ENCODE measurements at places on chromosomes 6 and 20.
A peak's percentile ranks its signal among the peaks of the same experiment; 100 is the strongest.

- DNase-seq: no peak
Observed at GRCh38 chr6:98324446-98324845, 509.9 kb upstream of the POU3F2 start.

DNA sequence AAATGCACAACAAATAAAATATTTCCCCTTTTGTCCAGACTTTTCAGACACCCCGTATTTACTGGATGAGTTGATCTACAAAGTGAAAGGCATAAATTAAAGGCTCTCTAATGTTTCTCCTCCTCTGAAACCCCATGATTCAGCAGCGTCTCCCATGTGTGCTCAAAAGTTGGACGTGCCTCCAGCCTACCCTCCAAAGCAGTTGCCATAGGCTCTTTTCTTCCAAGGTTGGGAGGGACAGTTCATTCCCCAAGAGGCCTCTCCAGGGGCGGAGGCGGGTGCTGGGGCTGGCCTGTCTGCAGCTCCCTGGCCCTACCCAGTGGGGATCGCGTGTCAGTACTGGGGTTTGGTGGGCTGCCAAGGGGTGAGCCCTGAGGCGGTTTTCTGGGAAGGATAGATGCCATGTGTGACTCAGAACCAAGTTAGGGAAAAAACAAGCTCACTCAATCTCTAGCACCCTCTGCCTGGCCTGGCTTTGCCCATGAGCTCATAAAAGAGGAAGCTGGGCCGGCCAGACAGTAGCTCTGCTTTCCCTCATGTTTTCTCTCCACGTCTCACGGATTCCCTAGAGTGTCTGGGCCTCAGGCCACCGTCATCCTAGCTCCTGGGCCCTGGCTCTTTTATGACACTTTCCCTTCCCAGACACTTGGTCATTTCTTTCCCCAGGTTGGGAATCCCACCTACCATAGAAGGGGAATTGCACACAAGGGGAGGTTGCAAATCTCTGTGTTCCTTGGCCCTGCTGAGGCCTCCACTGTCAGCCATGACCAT lies 8.0 kb upstream of the IER3 start:
- no peak for DNase-seq

DNA sequence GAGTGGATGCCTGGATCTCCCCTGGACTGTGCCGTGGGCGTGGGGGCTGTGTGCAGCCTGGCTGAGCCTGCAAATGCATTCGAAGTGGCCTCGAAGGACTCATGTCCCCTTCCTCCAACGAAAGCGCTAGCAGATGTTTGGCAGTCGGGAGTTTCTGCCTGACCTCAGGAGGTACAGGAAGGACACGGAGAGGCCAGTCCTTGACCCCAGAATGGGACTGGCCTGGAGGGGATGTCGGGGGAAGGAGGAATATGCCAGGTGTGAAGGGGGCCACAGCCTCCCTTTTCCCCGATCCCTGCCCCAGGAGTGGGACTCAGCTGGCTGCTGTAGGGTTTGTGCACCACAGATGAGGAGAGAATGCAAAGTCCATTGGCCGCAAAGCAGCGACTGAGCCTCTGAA lies 45.6 kb downstream of the APCDD1L start:
- DNase-seq: no peak

GRCh38 chr20:1722513-1723050 lies 65.0 kb upstream of the SIRPG start:
- no peak for DNase-seq

- no peak for DNase-seq
Observed at GRCh38 chr6:169156108-169156792, 97.4 kb downstream of the THBS2 start.

- DNase-seq: no peak
Observed at GRCh38 chr6:35170166-35170565, 29.0 kb upstream of the TCP11 start.

DNA sequence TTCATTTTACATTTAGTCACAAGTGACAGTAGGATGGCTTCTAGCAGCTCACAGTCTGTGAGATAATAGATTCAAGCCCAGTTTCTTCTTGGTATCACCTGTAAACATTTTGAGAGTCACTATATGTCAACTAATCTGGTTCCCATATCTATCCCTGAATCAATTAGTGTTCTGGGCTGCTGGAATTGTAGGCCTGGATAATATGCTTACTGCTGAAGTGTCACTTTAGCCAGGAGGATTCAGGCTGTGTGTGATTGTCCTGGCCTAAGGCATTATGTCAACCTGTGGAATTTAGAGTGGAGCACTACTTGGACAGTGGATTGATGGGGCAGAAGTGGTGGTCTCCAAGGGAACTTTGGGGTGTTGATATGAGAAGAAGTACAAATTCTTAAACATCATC lies 1071.8 kb upstream of the CITED2 start:
- DNase-seq: no peak

GRCh38 chr20:48562586-48563116 lies 265.1 kb downstream of the PREX1 start:
- no peak for DNase-seq

GRCh38 chr6:134619077-134619476 lies 301.2 kb upstream of the SGK1 start:
- DNase-seq: no peak

DNA sequence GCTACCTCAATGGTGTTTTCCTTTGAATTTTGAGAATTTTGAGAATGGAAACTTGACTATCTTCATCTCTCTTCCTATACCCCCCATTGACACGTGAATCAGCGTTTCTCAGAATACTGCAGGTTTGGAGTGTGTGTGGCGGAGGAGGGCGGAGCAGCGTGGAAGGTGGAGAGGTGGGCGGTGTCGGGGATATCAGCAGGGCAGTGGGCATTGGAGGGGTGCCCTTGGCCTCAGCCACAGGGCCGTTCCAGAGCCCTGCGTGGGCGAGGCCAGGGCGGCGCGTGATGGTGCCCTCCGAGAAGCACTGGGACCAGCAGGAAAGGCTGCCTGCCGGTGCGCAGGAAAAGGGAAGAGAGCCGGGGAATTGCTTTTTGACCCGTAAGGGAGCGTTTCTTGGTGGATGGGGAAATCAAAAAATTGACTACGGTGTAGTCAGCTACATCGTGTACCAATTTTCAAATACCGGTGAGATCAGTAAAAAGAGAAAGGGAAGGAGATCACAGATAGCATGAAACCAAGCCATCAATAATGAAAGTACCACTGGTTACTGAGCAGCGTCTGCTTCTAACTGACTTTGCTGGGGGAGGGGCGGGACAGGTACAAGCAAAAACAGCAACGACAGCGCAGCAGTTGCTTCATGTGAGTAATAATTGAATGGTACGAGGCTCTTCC lies 82.7 kb upstream of the DUSP22 start:
- DNase-seq: no peak

GRCh38 chr20:63086421-63087235 lies 79.9 kb upstream of the BHLHE23 start:
- DNase-seq: no peak

GRCh38 chr20:13012886-13013285 lies 4.1 kb downstream of the SPTLC3 start:
- DNase-seq: no peak

DNA sequence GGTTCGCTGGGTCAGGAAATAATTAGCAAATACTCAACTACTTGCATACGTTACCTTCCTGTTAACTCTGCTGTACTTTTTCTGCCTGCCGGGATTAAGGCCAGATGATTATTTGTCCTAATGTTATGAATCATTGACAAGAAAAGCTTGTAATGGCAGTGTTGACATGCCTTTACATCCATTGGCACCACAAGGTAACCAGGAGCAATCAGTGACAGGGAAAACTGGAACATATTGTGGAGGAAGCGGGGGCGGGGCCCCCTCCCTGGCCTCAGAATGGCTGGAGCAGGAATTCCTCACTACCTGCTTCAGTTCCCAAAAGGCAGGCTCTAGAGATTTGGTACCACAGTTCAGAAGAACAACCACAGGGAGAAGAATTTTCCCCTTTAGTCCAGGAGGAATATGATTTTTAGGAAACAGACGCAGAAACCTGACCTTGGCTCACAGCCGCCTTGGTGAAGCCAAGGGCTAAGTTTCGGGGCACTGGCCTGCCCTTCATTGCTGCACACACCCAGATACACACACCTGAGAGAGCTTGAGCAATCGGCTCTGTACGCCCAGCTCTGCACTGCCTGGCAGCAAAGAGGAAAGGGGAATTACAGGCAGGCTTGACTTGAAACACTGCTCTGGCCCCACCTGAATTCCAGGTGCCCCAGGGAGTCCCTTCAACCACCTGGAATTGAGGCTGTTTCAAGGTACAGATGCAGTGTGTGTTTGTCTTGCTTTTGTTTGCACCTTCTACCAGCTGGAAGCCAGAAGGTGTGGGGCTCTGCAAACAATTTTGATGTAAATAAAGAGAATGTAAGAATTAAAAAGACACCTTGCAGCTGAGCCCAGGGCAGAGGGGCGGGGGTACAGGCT lies 89.8 kb downstream of the MYB start:
- DNase-seq: peak; percentile 62

- DNase-seq: no peak
Observed at GRCh38 chr20:19867074-19867473, 109.0 kb downstream of the RIN2 start.

GRCh38 chr20:41179961-41180360 lies 42.6 kb downstream of the PLCG1 start:
- DNase-seq: no peak

DNA sequence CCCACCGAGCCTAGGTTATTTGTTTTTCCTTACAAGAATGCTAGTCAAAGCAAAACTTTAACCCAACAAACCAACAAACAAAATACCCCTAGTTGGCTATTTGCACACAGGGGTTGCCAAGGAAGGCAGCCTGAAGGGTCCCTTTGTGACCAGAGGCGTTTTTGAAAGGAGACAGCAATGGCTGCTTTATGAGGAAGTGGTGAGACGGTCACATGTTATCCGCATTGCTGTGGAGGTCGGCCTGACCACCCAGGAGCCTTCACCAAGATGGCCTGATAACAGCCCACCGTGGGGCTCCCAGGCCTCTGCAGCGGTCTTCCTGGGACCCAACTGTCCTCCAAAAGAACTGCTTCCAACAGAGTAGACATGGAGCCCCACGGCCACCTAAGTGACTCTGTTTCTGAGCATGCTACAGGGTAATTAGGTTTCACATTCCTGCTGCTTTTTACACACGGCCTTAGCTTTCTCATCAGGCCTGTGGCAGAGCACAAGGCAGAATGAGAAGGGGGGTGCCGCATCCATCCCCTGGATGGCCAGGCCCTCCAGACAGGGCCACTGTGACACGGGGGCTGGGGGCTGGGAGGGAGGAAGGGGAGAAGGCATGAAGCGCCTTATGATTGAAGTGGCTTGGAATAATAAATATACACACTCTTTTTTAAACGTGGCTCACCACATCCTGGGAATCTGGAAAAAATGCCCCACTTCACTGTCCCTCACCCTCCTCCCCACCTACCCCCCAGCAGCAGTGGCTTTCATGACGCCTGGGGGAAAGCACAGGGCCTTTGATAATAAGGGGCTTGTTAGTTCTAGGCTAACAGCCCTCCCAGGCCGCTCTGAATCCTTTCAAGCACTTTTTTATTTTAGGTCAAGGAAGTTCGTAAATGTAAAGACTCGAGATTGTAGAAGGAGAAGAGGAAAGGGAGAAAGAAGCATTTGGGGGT lies 86.0 kb downstream of the CLIC5 start:
- DNase-seq: no peak

DNA sequence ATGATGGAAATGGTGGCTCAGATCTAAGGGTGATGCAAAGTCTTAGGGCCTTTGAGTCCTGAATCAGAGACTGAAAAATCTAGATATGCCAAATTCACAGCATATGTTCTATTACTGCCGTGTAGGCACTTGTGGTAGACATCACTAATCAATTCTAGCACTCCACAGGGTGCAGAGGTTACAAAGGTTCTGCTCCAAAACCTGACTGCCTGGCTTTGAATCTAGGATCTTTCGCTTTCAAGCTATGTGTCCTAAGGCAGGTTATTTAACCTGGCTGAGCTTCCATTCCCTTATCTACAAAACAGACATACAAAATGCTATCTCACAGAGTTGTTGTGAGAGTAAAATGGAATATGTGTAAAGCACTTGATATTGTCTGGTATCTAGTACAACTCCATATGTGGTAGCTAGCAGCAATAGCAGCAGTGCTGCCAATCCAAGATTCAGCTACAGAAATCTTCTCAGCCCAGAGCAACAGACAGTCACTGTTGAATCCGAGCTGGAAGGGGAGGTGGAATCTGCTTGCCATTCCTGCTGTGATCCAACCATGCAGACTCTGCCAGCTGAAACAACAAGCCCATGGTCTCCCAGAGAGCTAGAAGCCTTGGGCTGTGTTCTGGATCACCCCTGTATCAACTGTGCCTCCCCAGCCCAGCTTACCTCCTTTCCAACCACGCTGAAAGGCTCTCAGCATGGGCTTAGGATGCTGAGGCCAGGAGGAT lies 206.9 kb downstream of the TFAP2C start:
- DNase-seq: no peak

GRCh38 chr20:8335059-8335458 lies 203.0 kb downstream of the PLCB1 start:
- no peak for DNase-seq

- no peak for DNase-seq
Observed at GRCh38 chr6:43123461-43124314, 47.4 kb upstream of the SRF start.

GRCh38 chr6:8557014-8557748 lies 121.8 kb upstream of the SLC35B3 start:
- no peak for DNase-seq

DNA sequence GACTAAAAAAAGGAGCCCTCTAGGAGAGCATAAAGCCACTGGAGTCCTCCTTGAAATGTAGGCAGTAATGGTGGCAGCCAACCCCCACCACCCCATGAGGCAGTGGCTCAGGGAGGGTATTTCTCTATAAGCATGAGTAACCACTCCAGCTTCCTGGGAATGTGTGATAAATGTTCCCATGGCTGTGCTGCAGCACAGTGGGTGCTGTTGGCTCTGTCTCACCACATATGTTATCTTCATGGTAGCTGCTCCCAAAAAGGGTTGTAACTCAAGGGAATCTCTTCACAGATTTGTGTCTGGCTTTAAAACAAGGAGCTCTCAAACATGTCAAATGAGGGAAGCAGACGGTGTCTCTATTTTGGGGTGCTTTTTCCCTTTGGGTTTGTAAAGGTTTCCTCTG lies 7.5 kb upstream of the PHACTR1 start:
- DNase-seq: no peak

- no peak for DNase-seq
Observed at GRCh38 chr20:33250666-33251065, 14.9 kb downstream of the BPIFA1 start.

GRCh38 chr6:43516367-43516696 lies 394 bp downstream of the YIPF3 start:
- DNase-seq: no peak

DNA sequence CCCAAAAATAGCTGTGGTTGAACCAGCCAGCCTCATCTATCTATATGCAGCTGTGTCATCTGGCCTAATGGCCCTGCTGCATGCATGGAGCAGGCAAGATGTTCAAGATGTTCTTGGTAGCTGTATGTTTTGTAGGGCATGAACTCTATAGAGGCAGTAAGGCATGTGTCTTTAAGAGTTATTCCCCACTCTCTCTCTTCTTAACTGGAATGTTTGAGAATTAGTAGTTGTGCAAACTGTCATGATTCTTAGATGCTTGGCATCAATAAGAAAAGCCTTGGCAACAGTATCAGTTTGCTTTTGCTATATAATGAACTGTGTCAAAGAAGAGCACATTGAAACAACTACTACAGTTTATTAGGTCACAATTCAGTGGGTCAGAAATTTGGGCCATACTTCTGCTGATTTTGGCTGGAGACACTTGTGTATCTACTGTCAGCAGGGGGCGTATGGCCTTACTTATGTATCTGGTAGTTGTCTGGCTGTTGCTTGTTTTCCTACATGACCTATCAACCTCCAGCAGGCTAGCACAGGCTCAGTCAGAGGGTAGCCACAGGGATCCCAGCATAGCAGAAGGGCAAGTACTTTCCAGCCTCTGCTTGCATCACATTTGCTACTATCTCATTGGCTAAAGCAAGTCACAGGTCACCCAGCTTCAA lies 56.1 kb upstream of the LAMP5 start:
- DNase-seq: no peak

- no peak for DNase-seq
Observed at GRCh38 chr6:107812234-107812769, 11.8 kb downstream of the SCML4 start.
